ENCODE measurements at places on chromosomes 6 and 20.

GRCh38 chr20:35883336-35883777, 70.9 kb downstream of the SCAND1 start:
- H3K36me3 ChIP-seq = peaks cover 5% of the 10 kb centered on the region
- H3K4me1 ChIP-seq = peaks cover 34% of the 10 kb centered on the region
- H3K4me3 ChIP-seq = no peak overlapping the region
- no peak for DNase-seq
- H3K27ac ChIP-seq = peak overlapping the region; percentile 93

DNA sequence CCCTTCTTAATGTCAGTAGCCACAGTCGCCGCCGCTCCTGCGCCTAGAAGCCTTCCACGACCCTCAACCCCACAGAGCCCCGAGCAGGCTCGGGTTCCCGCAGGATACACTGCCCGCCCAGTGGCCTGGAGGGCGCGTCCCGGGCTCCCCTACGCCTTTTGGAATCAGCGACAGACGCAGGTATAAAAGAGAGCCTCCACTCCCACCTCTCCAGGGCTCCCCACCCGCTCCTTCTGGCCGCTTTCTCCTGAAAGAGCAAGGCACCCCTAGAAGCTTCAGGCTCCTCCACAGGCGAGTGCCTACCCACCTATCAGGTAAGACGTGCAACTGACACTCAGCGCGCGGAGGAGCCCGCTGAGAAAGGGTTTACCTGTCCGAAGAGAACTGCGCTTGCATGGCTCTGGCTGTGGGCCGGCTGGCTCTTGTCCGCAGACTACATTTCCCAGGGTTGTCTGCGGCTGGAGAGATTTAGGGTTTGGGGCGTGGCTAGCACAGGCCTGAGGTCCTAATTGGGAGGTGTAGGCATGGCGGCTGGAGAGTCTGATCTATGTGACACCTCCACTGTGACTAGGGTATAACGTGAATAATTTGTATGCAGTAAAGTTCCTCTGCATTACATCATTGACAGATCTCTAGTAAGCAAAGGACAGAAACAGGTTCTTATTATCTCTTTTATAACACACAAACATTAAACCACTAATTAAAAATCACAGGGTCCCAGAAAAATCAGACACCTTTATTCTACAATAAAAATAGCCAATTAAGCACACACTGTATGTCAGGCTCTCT, 13.5 kb upstream of the ZNF391 start:
- H3K27me3 ChIP-seq = peaks cover 2% of the 10 kb centered on the region
- peaks cover 13% of the 10 kb centered on the region for H3K4me1 ChIP-seq
- no peaks in the 10 kb centered on the region for H3K36me3 ChIP-seq
- no peak overlapping the region for H3K27ac ChIP-seq
- no peak for DNase-seq
- peak overlapping the region; percentile 85 for H3K4me3 ChIP-seq

- no peak for DNase-seq
- no peaks in the 10 kb centered on the region for H3K27me3 ChIP-seq
- no peak overlapping the region for H3K4me3 ChIP-seq
- H3K36me3 ChIP-seq = peaks cover 6% of the 10 kb centered on the region
- H3K27ac ChIP-seq = no peak overlapping the region
These were observed 44.6 kb downstream of the PPARD start for GRCh38 chr6:35386989-35387388.

DNA sequence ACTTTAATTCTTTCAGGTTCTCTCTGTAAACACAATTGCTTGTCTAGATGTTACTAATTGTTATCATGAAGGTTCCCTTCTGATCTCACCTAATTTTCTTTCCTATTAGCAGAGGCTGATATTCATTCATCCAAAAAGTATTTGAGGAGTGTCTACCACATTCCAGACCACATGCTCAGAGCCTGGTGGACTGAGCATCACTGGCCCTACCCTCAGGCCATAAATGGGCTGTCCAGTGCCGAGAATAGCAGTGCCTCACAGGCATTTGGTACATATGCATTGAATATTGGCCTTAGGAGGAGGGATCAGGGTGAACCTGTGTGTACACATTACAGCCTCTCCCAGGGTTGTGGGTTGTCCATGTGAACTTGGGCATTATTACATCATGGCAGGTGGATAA, 40.4 kb upstream of the PRELID3B start:
- H3K27me3 ChIP-seq = peaks cover 16% of the 10 kb centered on the region
- no peak overlapping the region for H3K4me3 ChIP-seq
- no peaks in the 10 kb centered on the region for H3K36me3 ChIP-seq
- DNase-seq = no peak

DNA sequence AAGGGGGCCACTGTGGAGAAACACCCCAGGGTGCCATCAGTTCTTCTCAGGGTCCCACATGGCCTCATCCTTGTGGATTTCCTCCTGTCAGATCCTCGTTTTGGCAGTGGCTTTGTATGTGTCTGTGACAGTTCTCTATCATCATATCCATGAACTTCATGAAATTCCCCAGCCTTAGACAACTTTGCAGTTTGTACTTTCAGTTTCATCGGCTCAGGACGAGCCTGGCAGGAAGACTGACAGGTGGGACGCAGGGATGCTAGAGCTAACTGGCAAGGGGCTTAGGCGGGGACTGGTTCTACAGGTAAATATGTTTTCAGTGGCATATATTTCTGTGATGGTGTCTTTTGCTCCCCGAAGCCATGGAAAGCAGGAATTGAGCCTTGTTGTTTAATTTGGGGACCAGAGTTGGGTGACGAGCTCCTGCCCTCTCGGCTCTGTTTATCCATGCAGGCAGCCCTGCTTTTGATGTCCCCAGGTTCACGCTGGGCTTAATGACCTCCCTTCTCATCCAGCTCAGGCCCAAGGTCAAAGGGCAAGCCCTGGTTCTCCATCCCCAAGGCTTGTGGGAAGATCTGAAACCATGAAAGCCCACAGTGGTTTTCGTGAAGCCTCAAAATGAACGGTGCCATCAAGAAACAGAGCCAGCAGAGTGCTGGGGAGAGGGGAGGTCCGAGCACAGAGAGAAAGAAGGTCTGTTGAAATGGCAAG, 11.2 kb downstream of the SDCBP2 start:
- H3K27me3 ChIP-seq = no peaks in the 10 kb centered on the region
- no peak overlapping the region for H3K27ac ChIP-seq
- DNase-seq = no peak

GRCh38 chr6:106799031-106799894, 169.9 kb downstream of the QRSL1 start:
- no peaks in the 10 kb centered on the region for H3K36me3 ChIP-seq
- H3K27ac ChIP-seq = no peak overlapping the region
- DNase-seq = no peak

- H3K27ac ChIP-seq = peak overlapping the region; percentile 65
- no peaks in the 10 kb centered on the region for H3K36me3 ChIP-seq
- H3K4me1 ChIP-seq = peaks cover 40% of the 10 kb centered on the region
- peak overlapping the region; percentile 45 for H3K4me3 ChIP-seq
These were observed 2.9 kb upstream of the GZF1 start for GRCh38 chr20:23358923-23359593.

DNA sequence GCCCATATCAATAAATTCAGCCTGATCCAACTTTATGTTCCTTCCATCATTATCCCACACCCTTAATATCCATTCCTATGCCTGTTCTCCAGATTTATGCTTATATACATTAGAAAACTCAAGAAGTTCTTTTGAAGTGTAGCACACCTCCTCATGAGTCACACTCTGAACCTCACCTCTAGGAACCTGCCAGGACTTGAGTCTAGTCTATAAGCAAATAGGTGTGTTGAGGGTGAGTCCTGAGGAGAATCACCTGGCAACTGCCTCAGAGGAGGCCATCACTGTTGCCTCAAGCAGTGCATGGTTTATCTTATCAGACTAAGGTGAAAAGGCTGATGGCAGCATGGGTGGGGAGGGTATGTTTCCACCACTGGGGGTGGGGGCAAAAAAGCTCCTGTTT, 496.7 kb downstream of the C6orf118 start:
- H3K27ac ChIP-seq = no peak overlapping the region
- H3K36me3 ChIP-seq = no peaks in the 10 kb centered on the region
- H3K4me1 ChIP-seq = no peaks in the 10 kb centered on the region

All from osteocyte (in vitro differentiated cells).